ENCODE measurements at places on chromosomes 6 and 20. TPM values are rescaled to one million over a fixed set of nuclear protein-coding genes. Genes with fewer than 3 reads are reported as not detected.

The SLC26A8 gene
- total RNA-seq: 0.09 TPM

DNA sequence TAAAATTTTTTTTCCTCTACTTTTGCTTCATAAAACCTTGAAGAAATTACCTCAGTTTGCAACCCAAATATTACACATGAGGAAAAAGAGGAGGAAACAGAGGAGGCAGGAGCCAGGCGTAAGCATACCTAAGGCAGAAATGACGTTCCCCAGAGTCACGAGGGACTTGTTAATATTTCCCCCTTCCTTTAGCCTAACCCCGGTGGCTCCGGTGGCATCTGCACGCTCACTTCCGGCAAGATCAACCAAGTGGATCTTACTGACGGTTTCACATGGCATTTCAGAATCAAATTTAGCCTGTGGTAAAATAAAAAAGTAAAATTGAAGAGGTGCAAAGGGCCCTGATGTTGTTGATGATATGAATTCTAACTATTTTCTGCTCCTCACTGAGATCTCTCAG, 67.4 kb downstream of the KIF16B start:
- no peak for DNase-seq

GRCh38 chr6:7195339-7196018, 87.7 kb downstream of the RREB1 start:
- DNase-seq: no peak

- DNase-seq: no peak
Observed at GRCh38 chr6:170102038-170102437, 188.8 kb downstream of the DLL1 start.

DNA sequence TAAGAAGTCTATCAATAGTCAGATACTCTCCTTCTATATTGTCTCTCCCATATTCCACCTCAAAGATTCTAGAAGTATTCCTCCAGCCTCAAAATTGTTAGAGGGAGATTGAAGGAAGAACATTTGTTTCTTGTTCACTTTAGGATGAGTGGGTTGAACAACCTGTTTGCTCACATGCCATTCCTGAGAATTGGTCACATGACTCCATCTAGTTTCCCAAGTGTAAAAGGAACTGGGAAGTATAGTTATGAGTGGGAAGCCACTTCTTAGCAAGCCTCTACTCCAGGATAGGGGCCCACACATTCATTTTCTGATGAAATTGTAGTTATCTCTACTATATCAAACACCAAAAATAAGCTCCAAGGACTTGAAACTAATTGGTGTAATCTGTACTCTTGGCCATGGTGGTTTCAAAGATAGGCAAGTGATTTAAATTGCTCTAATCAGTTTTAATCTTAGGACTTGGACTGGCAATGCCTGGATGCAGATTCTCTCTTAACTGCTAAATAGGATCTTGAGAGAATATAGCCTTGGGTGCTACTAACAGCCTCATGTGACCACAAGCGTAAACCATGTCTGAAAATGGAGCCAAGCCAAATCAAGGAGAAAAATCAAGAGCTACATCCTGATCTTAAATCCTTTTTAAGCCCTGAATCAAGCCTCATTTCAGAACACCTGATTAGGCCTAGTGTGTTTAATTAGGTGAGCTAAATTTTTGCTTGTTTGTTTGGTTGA, 758.7 kb upstream of the MAN1A1 start:
- no peak for DNase-seq

DNA sequence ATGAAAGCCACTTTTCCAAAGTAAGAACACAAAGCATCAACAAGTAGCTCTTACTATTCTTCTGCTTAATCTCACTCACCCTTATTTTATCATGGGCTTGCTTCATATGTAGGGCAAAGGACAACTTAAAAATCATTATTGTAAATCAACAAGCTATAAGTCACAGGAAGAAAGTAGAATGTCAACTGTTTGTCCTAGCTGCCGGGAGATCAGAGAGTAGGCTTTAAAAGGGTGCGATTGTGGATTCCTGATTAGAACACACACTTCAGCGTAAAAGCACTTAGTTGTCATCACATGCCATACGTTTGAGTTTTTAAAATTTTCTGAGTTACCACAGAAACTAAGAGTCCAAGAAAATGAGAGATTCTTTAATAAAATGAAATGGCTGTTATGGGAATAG, 44.4 kb upstream of the NHSL1 start:
- DNase-seq: no peak

The SIRPD gene
- total RNA-seq: not detected

GRCh38 chr6:132289756-132290155, 111.5 kb downstream of the MOXD1 start:
- no peak for DNase-seq

DNA sequence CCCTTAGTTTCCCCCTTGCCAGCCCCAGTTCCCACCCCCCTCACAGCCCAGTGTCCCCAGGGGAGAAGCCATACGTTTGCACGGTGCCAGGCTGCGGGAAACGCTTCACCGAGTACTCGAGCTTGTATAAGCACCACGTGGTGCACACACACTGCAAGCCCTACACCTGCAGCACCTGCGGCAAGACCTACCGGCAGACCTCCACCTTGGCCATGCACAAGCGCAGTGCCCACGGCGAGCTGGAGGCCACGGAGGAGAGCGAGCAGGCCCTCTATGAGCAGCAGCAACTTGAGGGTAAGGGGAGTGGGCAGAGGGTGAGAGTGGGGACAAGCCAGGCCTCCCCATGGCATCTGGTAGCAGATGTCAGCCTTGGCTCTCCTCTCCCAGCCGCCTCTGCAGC, 5.1 kb upstream of the DEF6 start:
- no peak for DNase-seq
